Endothelial cell of umbilical vein (primary cell): ENCODE measurements at places on chromosomes 6 and 20. TPM values are rescaled to one million over a fixed set of nuclear protein-coding genes. Genes with fewer than 3 reads are reported as not detected.

The SLC26A8 gene
- total RNA-seq = not detected in 2 replicates

DNA sequence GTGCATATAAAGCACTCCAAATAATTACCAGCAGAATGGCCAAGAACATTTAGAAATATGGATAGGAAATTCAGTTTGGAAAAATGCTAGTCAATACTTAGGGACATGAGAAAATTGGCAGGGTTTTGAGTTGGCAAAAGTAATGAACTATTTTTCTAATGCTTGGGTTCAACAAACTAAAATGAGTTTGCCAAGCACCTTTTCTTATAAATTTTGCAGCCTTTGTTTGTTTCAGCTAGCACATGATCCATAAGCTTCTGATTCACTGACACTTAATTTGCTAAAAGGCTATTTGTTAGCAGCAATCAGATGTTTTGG, 324.8 kb downstream of the QKI start:
- no peaks in the 10 kb centered on the region for H3K36me3 ChIP-seq
- H3K4me1 ChIP-seq = no peaks in the 10 kb centered on the region
- H3K27ac ChIP-seq = no peak overlapping the region
- no peak overlapping the region for H3K4me3 ChIP-seq

- H3K27me3 ChIP-seq = peaks cover 7% of the 10 kb centered on the region
- H3K27ac ChIP-seq = no peak overlapping the region
- no peaks in the 10 kb centered on the region for H3K4me1 ChIP-seq
- no peaks in the 10 kb centered on the region for H3K36me3 ChIP-seq
These were observed 17.0 kb downstream of the PCK1 start for GRCh38 chr20:57577679-57578475.

The ADTRP gene
- total RNA-seq = 3.3 and 5.6 TPM in 2 replicates

The MYCT1 gene
- total RNA-seq = 106 and 119 TPM in 2 replicates

The PTCRA gene
- total RNA-seq = not detected in 2 replicates

DNA sequence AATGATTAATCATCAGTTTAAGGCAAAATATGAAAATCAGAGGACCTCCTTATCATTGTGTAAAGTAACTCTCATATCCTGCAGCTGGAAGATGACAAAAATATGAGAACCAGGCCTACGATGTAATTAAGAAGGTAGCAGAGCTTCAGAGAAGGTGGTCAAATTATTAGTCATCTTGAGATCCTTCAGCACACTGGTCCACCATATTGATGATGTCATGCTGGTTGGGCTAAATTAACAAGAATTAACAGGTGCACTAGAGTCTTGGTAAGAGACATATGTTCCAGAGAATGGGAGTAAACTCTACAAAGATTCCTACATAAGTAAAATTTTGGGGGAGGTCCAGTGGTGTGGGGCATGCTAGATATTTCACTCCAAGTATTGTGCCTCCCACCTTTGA, 112.8 kb downstream of the OTOR start:
- no peaks in the 10 kb centered on the region for H3K4me1 ChIP-seq
- no peak for DNase-seq
- no peaks in the 10 kb centered on the region for H3K36me3 ChIP-seq
- no peak overlapping the region for H3K4me3 ChIP-seq

GRCh38 chr6:31797588-31797987, 2.0 kb upstream of the VARS1 start:
- DNase-seq = no peak
- no peaks in the 10 kb centered on the region for H3K27me3 ChIP-seq
- H3K36me3 ChIP-seq = no peaks in the 10 kb centered on the region
- no peak overlapping the region for H3K4me3 ChIP-seq
- no peak overlapping the region for H3K27ac ChIP-seq
- H3K4me1 ChIP-seq = peaks cover 13% of the 10 kb centered on the region

GRCh38 chr6:141123049-141123448, 1009.7 kb upstream of the GJE1 start:
- H3K27me3 ChIP-seq = no peaks in the 10 kb centered on the region
- H3K4me3 ChIP-seq = no peak overlapping the region
- no peak for DNase-seq
- H3K36me3 ChIP-seq = no peaks in the 10 kb centered on the region

- no peak overlapping the region for H3K4me3 ChIP-seq
- peaks cover 32% of the 10 kb centered on the region for H3K4me1 ChIP-seq
- H3K27ac ChIP-seq = no peak overlapping the region
- no peaks in the 10 kb centered on the region for H3K27me3 ChIP-seq
These were observed 7.5 kb upstream of the CCDC28A start for GRCh38 chr6:138765896-138766655.

DNA sequence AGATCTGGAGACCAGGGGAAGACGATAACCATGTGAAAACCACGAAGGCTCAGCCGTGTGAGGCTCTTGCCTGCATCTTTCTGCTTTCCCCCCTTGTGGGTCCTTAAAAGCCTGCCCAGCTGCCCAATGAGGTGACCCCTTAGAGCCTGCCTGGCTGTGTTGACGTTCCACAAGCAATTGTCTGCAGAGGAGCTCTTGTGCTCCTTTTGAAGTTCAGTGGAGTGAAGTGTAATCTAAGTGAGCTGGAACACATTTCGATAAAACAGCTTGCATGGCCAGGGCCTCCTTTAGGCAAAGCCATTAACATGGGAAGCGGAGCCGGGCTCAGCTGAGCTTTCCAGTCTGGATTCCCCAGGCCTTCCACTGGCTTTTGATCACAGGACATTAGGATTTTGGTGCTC, 27.3 kb upstream of the TCP11 start:
- no peak for DNase-seq
- no peaks in the 10 kb centered on the region for H3K36me3 ChIP-seq
- H3K4me3 ChIP-seq = no peak overlapping the region

The CST3 gene
- 251 and 260 TPM in 2 replicates for total RNA-seq

GRCh38 chr20:32045999-32046398, 6.0 kb upstream of the HCK start:
- no peak overlapping the region for H3K27ac ChIP-seq
- no peak for DNase-seq
- peaks cover 34% of the 10 kb centered on the region for H3K27me3 ChIP-seq
- H3K36me3 ChIP-seq = no peaks in the 10 kb centered on the region
- H3K4me3 ChIP-seq = no peak overlapping the region
- H3K4me1 ChIP-seq = no peaks in the 10 kb centered on the region

The EPPIN gene
- not detected in 2 replicates for total RNA-seq

DNA sequence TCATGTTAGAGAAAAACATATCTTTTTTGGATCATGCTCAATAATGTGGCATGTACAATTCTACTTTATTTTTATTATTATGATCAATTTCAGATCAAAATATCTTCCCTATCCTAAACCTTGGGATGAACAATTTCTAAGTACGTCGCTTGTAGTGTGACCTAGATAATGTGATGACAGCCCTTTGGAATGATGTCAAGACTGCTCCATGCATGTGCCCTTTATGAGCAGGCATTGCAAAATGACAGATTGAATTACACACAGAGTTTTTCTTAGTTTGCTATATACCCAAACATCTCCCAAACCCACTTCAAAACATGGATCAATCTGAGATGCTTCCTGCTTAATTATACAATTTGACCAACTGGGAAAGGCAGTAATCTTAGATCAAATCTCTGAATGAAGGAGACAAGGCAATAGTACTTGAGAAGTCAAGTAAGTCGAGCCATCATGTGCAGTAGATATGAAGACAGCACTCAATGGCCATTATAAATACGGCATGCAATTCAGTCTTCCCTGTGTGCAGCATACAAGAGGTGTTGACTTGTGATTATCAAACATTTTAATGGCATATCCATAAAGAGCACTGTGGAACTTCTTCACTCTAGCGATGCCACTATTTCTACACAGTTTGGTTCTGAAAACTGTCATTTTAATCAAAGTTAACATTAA, 294.8 kb downstream of the RNF144B start:
- H3K4me3 ChIP-seq = no peak overlapping the region
- H3K4me1 ChIP-seq = no peaks in the 10 kb centered on the region
- DNase-seq = no peak
- H3K27me3 ChIP-seq = no peaks in the 10 kb centered on the region

GRCh38 chr20:58146081-58146745, 82.2 kb downstream of the ANKRD60 start:
- H3K27me3 ChIP-seq = no peaks in the 10 kb centered on the region
- H3K4me1 ChIP-seq = no peaks in the 10 kb centered on the region
- no peak overlapping the region for H3K27ac ChIP-seq
- no peak overlapping the region for H3K4me3 ChIP-seq

GRCh38 chr6:169277619-169278018, 24.0 kb upstream of the THBS2 start:
- no peaks in the 10 kb centered on the region for H3K4me1 ChIP-seq
- H3K4me3 ChIP-seq = no peak overlapping the region
- no peaks in the 10 kb centered on the region for H3K27me3 ChIP-seq
- H3K36me3 ChIP-seq = no peaks in the 10 kb centered on the region
- no peak overlapping the region for H3K27ac ChIP-seq
- DNase-seq = no peak

DNA sequence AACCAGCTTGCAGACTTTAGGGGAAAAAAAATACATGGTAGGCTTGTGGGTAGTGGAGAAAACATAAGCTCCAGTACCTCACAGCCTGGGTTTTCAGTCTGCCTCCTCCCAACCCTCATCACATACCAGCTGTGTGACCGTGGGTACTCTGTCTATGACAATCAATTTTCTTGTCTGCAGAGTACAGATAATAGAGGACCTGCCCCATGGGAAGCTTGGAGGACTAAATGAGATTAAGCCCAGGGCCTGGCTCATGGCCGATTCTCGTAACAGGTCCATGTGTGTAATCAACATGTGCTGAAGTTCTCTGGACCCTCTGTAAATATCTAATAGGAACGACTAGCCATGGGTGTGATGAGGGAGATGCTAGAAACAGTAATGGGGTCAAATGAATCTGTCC, 34.0 kb downstream of the NT5E start:
- H3K4me1 ChIP-seq = peaks cover 7% of the 10 kb centered on the region
- DNase-seq = no peak
- peaks cover 8% of the 10 kb centered on the region for H3K36me3 ChIP-seq
- H3K27me3 ChIP-seq = no peaks in the 10 kb centered on the region

GRCh38 chr20:51512645-51513044, 29.9 kb downstream of the NFATC2 start:
- DNase-seq = no peak
- no peaks in the 10 kb centered on the region for H3K27me3 ChIP-seq
- no peak overlapping the region for H3K27ac ChIP-seq
- H3K4me3 ChIP-seq = no peak overlapping the region
- H3K36me3 ChIP-seq = peaks cover 5% of the 10 kb centered on the region

DNA sequence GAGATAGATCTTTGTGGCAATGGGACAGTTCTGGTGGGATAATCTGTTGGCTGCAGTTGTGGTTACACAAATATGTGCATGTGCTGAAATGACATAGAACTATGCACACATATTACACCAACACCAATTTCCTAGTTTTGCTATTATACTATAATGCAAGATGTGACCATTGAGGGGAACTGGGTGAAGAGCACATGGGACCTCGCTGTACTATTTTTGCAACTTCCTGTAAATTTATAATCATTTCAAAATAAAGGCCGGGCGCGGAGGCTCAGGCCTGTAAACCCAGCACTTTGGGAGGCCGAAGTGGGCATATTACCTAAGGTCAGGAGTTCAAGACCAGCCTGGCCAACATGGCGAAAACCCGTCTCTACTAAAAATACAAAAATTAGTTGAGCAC, 8.7 kb downstream of the ARMC12 start:
- H3K27me3 ChIP-seq = peaks cover 2% of the 10 kb centered on the region
- no peak overlapping the region for H3K27ac ChIP-seq
- DNase-seq = no peak

DNA sequence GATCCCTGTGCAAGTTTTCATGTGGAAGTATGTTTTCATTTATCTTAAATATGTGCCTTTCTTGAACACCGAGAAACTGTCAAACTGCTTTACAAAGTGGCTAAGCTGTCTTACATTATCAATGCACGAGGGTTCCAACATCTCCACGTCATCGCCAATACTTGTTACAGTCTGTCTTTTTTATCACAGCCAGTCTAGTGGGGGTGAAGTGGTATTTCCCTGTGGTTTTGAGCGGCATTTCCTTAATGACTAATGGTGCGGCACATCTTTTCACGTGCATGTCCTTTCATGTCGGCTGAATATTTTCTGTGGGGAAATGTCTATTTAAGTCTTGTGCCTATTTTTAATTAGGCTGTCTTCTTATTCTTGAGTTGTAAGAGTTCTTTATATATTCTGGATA, 280.4 kb downstream of the FOXC1 start:
- DNase-seq = no peak
- no peaks in the 10 kb centered on the region for H3K27me3 ChIP-seq
- H3K27ac ChIP-seq = no peak overlapping the region
- H3K36me3 ChIP-seq = no peaks in the 10 kb centered on the region

GRCh38 chr20:37437676-37438075, 83.4 kb upstream of the NNAT start:
- no peak for DNase-seq
- no peaks in the 10 kb centered on the region for H3K36me3 ChIP-seq
- no peak overlapping the region for H3K27ac ChIP-seq
- peaks cover 6% of the 10 kb centered on the region for H3K27me3 ChIP-seq
